Posterior vena cava (tissue), 2 donors: ENCODE measurements at places on chromosomes 6 and 20. TPM values are rescaled to one million over a fixed set of nuclear protein-coding genes. Genes with fewer than 3 reads are reported as not detected.
A peak's percentile ranks its signal among the peaks of the same experiment; 100 is the strongest.

DNA sequence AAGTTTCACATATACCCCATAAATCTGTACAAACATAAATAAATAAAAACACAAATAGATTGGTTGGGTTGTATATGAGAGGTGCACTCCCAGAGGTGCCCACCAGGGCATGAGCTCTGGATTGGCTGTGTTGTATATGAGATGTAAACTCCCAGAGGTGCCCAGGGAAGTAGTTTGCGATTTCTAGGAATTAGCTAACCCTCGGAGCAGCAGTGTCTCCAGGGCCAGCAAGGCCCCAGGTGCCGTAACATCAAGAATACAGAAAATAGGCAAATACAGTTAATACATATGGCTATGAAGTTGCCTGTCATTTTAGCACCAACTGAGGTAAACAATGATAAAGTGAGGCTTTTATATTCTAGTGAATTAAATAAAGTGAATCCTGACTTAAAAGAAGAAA, 5.4 kb upstream of the GINM1 start:
- DNase-seq: no peak

DNA sequence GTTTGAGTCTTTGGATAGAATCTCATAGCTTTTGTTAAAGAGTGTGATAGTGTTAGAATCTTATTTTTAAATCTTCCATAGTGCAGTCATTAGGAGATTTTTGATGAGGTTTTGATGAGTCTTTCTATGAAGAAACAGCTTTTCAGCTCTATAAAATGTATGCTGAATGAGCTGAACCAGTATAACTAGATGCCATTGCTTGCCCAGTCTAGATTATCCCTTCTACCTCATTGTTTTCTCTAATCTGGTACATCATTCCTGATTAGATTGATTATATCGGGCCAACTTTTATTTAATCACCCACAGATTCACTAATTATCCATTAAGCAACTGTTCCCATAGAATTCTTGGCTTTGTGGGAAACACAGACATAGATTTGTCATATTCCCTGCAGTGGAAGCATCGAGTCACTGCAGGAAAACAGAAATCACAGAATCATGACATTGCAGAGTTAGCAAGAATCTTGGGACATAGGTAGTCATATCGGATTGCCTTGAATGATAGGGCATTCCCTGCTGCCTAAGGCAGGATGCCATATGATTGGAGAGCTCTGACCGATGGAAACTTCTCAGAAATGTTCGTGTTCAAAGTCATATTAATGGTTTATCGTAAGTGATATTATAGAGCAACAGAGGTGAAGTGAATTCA, 882.7 kb upstream of the FLRT3 start:
- DNase-seq: no peak

- DNase-seq: peak; percentile 87
Observed at GRCh38 chr6:7169296-7169721, 61.5 kb downstream of the RREB1 start.

The SLC22A1 gene
- total RNA-seq: 1.8 TPM

GRCh38 chr6:148367411-148368024, 24.9 kb downstream of the SASH1 start:
- DNase-seq: no peak

GRCh38 chr6:44001318-44002066, 125.8 kb downstream of the MRPL14 start:
- DNase-seq: peak; percentile 71

DNA sequence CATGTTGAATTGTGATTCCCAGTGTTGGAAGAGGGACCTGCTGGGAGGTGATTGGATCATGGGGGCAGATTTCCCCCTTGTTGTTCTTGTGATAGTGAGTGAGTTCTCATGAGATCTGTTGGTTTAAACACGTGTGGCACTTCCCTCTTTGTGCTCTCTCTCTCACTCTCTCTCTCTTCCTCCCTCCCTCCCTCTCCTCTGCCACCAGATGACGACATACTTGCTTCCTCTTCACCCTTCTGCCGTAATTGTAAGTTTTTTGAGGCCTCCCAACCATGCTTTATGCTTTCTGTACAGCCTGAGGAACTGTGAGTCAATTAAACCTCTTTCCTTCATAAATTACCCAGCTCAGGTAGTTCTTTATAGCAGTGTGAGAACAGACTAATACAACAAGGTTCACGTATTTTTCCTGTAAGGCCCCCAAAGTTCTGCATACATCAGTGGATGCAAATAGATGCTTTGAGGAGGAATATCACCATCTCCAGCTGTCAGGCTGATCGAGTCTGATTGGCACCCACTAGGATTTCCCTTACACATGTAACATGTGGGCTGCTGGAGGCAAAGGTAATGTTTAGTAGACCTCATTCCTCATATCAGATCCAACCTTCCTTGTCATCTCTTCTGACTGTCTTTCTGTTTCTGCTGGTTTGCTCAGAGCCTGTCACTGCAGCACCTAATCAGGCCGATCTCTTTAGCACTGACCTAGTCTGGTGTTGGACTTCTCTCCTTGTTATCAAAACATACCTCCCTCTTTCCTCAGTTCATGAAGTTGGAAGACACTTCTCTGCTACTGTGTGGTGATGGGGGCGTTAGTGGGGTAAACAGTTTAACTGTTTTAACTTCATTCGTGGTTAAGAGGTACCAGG, 54.3 kb upstream of the BACH2 start:
- no peak for DNase-seq

The STMND1 gene
- total RNA-seq: not detected

The MCM3 gene
- total RNA-seq: 25.6 TPM

DNA sequence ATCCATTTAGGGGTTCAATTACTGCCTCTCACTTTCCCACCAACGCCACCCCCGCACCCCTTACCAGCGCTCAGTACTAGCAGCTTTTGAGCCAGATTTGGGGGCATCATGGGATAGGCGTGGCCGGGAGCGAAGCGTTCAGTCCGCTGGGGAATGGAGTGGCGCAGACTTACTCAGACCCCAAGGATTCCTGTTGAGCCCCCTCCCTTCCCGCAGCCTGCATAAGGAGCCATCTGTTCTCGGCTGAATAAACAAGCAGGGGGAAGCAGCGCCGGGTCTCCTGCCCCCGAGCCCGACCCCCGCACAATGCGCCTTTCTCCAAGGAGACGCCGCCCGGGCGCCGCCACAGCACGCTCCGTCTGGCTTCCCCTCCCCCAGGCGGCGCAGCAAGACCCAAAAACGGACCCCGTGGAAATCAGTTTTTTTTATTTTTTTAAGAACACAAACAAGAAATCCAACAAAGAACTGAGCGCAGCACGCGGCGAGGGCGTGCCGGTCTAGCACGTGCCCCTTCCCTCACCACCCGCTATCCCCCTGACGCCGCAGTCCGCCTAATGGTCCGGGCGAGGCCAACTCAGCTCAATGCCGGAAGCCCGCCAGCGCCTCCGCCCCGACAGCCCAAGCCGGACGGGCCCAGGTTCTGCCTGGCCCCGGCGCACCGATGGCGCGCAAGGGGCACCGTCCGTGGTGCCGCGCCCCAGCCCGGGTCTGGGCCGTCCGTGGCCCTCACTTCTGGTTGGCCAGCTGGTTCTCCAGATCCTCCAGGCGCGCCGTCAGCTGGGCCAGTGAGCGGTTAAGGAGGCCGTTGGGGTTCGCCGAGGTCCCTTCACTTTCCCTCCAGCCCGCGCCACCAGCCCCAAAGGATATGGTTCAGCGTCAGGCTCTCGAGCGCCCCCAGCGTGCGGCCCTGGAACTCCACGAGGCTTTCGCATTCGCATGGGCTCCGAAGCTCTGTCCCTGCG, 13.3 kb upstream of the RBPJL start:
- DNase-seq: peak; percentile 96

The PLEKHG1 gene
- 27.9 TPM for total RNA-seq

- DNase-seq: peak; percentile 100
Observed at GRCh38 chr6:10722820-10723566, at the start of gene TMEM14C. TSS of gene TMEM14C (plus strand) at chr6:10723070. CDS start at chr6:10724614, 1,544 bp downstream.

The ZNF831 gene
- 0.37 TPM for total RNA-seq

The SAPCD1 gene
- not detected for total RNA-seq
